Sigmoid colon (tissue), 7 donors: ENCODE measurements at places on chromosomes 5 and 9. TPM values are rescaled to one million over a fixed set of nuclear protein-coding genes. Genes with fewer than 3 reads are reported as not detected.
A peak's percentile ranks its signal among the peaks of the same experiment; 100 is the strongest.

The GARNL3 gene
- total RNA-seq = 28.0 TPM

The SV2C gene
- 0.71 TPM for total RNA-seq

The EIF4E1B gene
- total RNA-seq = not detected

The GABRB2 gene
- total RNA-seq = 0.14 TPM

The ADAM19 gene
- 23.5 TPM for total RNA-seq

The SHC3 gene
- total RNA-seq = 14.7 TPM

The DEPDC1B gene
- not detected for total RNA-seq

The PTPRD gene
- total RNA-seq = 7.1 TPM

The SNCAIP gene
- total RNA-seq = 4.3 TPM

The KCTD16 gene
- under 0.01 TPM for total RNA-seq

The SH3GL2 gene
- total RNA-seq = 0.82 TPM

The FGD3 gene
- total RNA-seq = 2.5 TPM

- DNase-seq = no peak
These were observed 41.7 kb upstream of the KLF9 start for GRCh38 chr9:70455993-70456704.

DNA sequence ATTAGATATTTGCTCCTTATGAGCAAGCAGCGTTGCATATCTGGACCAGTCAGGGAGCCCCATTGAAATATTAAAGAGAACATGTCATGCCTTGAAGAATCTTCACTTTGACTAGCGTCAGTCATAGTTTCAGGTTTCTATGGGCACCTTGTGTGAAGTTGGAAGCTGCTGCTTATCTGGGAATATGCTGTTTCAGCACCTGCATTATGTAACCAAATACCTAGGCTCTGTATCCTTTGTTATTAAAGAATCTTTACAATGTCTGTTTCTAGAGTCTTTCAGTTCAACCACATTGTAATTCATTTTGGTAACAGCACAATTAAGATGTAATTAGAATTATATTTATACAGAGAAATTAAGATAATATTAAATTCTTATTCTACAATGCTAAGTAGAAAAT lies 818.8 kb upstream of the TYRP1 start:
- no peak for DNase-seq

DNA sequence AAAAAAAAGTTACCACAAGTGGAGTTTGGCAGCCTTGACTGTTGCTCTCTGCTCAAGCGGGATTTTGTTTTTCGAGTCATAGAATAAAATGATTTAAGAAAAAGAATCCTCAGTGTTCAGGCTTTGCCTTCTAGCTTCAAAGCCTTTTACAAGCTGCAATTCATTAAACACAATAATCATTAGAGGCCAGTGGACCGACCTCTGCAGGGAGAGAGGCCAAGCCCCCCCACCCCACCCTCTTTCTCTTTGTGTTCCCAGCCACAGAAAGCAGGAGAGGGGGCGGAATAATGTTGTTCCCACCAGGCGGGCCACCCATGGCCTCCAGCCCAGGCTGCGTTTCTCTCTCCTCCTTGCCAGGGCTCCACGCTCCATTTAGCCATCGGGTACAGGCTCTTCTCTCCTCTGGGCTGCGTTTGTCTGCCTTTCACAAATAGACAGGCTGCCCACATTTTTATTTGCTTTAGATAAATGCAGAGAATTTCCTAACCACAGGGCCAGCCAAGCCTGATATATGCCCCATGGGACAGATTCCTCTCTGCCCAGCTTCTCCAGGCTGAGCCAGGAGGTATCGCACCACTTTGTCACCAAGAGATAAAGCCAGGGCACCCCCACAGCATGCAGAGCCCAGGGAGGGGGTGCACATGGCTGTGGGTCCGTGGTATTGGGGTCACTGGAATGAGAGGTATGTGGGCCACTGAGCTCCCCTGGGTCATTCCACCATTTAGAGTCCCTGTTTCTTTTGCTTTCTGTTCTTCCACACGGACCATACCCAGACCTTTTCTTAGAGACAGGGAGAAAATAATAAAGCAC lies 318.8 kb downstream of the PIK3R1 start:
- DNase-seq = no peak

DNA sequence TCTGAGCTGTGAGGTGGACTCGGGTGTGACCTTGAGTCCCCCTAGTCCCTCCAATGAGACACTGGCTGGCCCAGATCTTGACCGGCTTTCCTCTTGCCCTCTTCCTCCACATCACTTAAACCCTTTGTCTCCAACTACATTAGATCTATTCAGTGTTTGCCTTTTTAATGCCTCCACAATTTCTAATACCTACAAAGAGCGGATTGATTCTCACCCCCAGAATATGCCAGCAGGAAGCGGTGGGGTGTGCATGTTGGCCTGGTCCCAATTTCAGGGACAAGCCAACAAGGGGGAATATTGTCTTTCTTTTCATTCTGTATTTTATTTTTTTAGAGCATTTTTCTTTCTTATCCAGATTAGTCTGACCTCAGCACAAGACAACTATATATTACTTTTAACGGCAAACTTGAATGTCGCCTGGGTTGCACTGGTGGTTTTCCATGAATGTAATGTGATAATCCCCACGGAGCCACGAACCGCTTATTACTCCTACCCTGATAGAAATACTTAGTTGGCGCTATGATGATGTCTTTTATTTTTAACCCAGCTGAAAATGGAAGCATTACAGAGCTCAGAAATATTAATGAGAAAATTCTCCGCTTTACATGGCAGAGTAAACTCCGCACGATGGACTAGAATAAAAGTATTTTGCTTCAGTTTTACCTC lies 68.5 kb upstream of the MYO10 start:
- no peak for DNase-seq

DNA sequence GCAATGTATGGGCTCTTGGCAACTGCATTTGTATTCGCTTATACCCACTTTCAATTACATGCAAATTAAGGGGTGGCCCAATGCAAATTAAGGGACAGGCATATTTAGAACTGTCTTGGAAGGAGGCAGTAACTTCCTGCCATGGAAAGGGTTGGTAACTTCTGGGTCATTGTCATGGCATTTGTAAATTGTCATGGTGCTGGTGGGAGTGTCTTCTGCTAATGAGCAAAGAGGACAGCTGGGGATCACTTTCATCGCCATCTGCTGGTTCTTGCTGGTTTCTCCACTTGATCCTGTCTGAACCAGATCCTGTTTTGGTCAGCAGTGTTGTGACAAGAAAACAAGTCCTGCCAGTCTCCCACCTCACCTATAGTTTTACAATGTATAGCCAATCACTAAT lies 23.3 kb upstream of the UGT3A2 start:
- no peak for DNase-seq

GRCh38 chr5:96875791-96876291 lies 459 bp upstream of the ERAP2 start:
- no peak for DNase-seq

DNA sequence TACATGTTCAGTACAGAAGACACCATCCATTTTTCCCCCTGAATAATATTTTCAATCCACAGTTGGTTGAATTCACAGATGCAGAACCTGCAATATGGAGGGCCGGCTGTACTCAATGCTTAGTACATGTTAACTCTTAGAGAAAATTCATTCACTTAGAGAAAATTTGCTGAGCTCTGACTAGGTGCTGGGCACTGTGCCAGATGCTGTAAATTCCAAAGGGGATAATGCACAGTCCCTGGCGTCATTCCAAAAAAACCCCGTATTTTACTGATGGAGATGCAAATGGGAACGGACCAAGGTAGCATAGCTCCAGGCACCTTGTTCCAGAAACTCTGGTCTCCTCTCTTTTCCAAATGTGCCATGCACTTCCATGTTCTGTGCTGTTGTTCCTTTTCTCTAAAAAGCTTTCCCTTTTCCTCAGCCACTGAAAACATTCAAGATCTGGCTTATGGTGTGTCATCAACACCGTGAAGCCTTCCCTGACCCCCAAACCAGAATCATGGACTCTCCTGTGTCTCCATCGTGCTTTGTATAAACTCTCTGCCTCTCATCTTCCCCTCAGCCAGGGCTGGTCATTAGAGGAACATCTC lies 55.7 kb upstream of the COL15A1 start:
- no peak for DNase-seq

- no peak for DNase-seq
These were observed 218.4 kb upstream of the KLF4 start for GRCh38 chr9:107707915-107708441.

DNA sequence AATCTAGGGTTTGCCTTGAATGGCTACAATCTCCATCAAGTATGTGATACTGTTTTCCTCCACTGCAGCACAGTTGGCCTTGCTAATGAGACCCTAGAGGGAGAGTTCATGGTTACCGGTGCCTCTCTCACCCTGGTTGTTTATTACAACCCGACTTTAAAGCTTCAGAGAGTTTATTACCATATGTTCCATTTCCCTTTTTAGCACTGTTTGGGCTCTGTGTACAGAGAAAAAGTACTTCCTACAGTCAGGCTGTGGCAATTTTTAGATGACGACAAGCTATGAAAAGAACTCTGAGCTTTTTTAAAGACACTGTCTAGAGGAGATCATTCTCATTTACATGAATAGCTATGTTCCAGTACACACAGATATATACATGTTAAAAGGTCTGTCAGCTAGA lies 48.8 kb upstream of the PLCXD3 start:
- no peak for DNase-seq

DNA sequence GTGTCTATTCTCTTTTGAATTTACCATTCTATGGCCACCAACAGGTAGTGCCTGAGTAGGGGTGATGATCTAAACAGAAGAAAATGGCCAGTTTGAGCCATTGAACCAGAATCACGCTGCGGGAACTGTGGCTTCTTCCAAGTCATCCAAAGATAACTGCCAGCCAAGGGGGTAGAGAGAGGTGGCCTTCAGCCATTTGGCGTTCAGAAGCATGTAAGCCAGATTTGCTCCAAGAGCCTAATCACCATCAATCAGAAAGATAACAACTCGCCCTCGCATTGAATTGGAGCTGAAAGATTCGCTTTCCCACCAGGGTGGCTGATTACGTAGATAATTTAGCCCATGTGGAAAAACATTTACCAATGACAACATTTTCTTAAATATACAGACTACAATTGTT lies 1302.7 kb upstream of the DMAC1 start:
- no peak for DNase-seq

DNA sequence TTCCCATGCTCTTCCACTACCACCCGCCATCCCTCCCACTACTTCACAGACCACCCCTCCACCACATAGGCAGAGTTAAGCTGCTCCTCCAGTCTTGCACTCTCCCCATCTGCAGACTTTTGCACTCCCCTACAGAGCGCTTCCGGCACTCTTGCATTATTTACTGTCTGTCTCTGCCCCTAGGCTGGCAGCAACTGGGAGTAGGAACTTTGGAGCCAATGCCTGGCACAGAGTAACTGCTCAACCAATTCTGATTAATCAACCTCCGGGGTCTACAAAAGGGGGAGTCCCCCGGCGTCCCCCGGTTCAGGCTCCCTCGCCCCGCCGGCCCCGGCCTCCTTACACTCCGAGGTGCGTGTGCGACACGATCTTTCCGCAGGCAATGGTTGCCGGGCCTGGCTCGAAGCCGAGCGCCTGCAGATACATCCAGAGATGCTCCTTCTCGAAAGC lies 498 bp downstream of the HAUS6 start:
- DNase-seq = peak; percentile 72

GRCh38 chr9:15576350-15577050 lies 23.7 kb downstream of the CCDC171 start:
- no peak for DNase-seq

DNA sequence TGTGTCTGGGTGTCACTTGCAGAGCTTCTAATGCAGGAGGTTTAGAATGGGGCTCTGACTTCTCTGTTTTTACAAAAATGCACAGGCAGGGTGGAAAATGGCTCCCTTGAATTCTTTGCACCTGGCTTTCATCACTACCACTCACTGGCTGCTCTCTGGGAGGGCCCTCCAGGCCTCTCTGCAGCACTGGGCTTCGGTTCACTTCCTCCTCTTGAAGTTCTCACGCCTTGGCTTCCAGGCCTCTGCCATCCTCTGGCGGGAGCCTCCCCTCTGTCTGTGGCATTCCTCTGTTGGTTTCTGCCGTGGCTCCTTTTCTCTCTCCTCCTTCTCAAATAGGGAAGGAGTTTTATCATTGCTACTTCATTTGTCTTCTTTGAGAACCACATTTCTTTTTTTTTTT lies 2.8 kb upstream of the PRLR start:
- DNase-seq = no peak

GRCh38 chr5:159971038-159971437 lies 37.9 kb upstream of the TTC1 start:
- DNase-seq = no peak

GRCh38 chr5:174572591-174572990 lies 151.8 kb upstream of the MSX2 start:
- no peak for DNase-seq

GRCh38 chr5:94260096-94260495 lies 358.3 kb downstream of the KIAA0825 start:
- no peak for DNase-seq

DNA sequence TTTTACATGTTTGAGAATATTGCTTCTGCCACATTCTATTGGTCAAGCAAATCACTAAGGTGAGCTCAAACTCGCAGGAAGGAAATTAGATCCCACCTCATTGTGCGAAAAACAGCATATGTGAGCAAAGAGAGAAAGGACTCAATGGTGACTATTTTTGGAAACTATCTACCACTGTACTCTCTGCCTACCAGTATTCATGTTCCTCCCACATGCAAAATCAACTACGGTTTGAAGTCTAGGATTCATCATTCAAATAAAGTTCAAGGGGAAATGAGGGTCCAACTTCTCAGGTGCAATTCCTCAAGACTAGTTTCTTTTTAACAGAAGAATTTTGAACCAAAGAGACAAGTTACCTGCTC lies 60.6 kb downstream of the FAM174A start:
- DNase-seq = no peak

DNA sequence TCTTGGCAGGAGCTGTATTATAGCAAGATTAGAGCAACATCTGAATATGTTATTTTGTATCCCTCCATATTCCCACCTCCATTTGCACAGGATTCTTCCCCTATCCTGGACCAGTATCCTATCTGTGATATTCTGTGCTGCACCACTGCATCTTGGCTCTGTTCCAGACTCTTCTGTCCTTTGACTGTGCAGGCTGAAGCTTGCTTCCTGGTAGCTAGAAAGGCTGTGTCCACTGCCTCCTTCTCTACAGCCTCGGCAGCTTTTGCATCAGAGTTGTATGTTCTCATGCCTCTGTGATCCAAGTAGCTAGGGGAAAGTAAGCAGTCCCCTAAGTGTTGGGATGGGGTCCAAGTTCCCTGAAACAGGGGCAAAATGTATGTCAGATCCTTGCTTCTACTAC lies 104.1 kb downstream of the GAS1 start:
- DNase-seq = no peak

GRCh38 chr5:601771-602465 lies 10.2 kb upstream of the CEP72 start:
- peak; percentile 60 for DNase-seq

- no peak for DNase-seq
These were observed 4.4 kb downstream of the TMED7 start for GRCh38 chr5:115621365-115621900.

DNA sequence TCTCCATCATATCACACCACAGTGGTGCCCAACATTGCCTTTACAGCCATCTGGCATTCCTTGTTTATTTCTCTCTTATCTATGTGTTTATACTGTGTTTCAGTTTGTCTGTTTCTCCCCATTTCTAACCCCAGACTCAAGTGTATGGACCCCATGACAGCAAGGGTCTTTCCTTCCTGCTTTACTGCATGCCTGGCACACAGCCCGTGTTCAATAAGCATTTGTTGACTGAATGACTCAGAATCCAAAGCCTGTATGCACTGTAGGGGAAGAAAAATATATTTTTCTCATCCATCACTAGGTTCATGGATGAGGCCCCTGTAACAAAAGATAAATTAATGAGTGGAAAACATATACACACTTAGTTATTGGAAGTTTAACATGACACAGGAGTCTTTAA lies 190.8 kb upstream of the SEMA6A start:
- no peak for DNase-seq
